ENCODE measurements at places on chromosomes 11 and 22.

- DNase-seq, result no peak
These were observed 36.4 kb upstream of the DKK3 start for GRCh38 chr11:12044799-12045198.

DNA sequence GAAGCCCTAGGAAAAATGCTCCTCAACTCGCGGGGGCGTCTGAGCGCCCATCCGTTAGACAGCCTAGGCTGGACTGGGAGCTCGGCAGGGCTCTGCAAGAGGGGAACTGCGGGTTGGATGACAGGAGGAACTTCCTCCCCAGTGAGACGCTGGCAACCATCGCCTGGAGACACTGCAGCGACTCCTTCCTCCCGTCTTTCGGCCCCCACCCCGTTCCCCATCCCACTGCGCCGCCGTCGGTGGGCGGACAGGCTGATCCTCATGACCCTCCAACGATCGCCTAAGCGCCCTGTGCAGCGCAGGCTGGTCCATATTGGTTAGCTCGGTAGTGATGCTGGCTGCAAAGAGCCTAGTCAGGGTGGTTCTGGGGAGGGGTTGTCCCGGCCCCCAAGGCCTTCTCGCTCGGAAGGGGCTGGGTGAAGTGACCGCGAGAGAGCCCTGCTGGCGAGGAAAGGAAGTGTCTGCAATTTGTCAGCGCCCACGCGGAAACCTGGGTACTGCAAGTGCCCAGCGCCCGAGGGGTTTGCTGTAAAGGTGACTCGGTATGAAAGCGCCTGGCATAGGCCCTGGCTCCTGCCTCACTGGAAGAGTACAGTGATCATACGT, 638 bp downstream of the NRGN start:
- peak; percentile 64 for DNase-seq

GRCh38 chr11:12189543-12190235, 79.3 kb downstream of the MICAL2 start:
- DNase-seq, result no peak

- DNase-seq, result peak; percentile 37
These were observed 145.8 kb downstream of the APOL5 start for GRCh38 chr22:35863432-35863831.

GRCh38 chr11:123546515-123546914, 107.9 kb downstream of the SCN3B start:
- DNase-seq, result no peak

DNA sequence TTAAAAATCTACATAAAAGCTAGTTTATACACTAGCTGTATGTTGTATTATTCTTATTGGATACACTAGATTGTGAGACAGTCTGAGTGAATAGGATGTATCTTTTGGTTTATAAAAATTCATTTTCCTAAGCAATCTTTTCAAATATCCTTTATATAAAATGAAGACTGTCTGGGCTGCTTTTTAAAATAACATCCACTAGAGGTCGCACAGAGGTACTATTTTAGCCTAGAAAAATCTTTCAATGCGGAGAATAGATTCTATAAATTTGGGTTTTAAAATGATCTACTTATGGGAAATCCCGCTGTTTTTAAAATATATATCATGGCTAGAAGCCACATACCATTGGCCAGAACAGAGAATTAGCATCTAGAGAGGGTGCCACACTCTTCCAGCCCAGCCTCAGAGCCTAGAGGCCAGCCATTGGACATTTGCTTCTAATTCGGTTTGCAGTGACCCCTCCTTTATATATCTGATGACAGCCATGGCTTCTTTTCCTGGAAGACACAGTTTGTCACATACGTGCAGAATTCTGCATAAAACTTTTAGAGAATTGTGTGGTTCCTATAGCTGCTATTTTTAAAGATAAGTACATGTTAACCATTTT, 7.3 kb downstream of the C11orf97 start:
- DNase-seq, result peak; percentile 56

GRCh38 chr11:60498853-60499252, 6.3 kb downstream of the MS4A12 start:
- peak; percentile 95 for DNase-seq
